ENCODE measurements at places on chromosomes 5 and 9.
A peak's percentile ranks its signal among the peaks of the same experiment; 100 is the strongest.

DNA sequence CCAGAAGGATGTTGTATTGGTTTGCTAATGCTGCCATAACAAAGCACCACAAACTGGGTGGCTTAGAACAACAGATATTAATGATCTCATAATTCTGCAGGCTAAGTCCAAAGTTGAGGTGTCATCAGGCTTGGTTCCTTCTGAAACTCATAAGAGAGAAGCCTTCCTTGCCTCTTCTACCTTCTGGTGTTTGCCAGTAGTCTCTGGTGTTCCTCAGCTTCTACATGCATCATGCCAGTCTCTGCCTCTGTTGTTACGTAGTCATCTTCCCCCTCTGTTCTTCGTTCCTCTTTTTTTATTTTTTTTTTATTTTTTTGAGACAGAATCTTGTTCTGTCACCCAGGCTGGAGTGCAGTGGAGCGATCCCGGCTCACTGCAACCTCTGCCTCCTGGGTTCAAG, 61.8 kb downstream of the LRRC70 start:
- no peak for DNase-seq

DNA sequence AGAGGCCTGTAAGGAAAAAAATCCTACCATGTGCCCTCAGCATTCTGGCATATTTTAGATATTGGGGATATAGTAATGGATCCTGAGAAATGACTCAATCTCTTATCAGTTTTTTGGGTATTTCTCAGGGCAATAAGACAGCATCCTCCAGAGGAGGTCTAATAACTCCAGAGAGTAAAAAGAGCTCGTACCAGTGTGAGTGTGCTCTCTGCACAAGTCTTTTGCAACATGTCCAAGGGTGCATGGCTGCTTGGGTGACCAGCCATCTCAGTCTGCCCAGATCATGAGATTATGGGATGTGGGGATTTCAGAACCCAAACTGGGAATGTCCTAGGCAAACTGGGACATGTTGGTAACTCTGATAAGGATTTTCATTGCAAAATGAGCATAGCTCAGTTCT, 15.3 kb downstream of the ASPN start:
- no peak for DNase-seq

DNA sequence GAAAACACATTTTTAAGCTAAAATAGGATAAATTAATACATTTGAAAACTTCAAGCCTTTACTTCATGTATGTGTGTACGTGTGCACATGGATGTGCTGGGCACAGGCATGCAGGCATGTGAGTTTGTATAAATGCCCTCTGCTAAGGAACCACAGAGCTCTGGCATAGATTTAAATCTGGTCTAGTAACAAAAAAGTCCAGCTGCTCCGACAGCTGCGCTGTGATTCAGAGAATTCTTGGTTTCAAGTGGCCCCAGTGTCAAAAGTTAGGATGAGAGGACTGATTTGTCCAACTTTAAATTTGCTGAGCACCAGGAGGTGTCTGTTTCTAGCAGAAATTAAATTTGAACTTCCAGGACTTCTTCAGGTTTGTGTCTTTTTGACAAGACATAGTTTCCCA, 203.7 kb upstream of the TUT7 start:
- DNase-seq: no peak

GRCh38 chr9:78923966-78924659, 627.2 kb downstream of the PSAT1 start:
- DNase-seq: no peak

GRCh38 chr5:126628102-126628501, 27.4 kb downstream of the PHAX start:
- no peak for DNase-seq

DNA sequence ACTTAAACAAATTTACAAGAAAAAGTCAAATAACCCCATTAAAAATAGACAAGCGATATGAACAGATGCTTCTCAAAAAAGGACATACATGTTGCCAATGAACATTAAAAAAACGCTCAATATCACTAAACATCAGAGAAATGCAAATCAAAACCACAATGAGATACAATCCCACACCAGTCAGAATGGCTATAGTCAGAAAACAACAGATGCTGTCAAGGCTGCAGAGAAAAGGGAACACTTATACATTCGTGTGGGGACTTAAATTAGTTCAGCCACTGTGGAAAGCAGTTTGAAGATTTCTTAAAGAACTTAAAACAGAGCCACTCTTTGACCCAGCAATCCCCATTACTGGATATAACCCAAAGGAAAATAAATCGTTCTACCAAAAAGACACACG, 10.8 kb downstream of the OR13F1 start:
- no peak for DNase-seq

- no peak for DNase-seq
Observed at GRCh38 chr5:110549301-110549700, 177.2 kb downstream of the TMEM232 start.

DNA sequence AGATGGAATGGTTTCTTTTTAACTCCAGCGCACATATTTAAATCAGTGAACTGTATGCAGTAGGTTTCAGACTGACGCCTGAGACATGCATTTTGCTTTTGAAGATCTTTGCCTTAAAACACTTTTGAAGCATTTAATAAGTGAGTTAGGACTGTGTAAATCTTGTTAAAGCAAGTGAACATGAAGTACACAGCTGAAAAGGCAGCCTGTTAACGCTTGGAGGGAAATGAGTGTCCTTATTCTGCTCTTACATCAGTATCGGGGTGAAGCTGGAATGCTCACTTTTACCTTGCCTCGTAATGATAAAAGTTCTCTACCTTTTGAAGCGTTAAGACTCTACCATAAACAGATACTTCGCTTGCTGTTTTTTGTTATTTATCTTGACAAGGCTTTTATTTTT, 552.2 kb downstream of the ZNF608 start:
- no peak for DNase-seq

DNA sequence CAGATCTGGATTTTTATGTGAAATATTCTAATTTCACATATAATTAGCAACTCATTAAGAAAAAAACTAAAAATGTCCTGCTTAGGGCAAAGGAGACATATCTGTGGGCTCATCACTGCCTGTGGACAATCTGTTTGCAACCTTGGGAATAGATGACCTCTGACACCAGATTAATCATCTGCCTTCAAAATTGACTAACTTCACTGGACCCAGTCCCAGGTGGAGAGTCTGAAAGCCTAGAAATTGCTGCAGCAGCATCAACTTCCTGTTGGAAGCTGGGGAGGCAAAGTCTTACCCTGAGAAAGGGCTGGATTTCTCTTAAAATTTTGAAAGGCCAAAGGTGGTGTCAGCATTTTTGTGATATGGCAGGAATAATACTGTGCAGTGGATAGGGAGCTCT, 76.3 kb upstream of the TNC start:
- DNase-seq: no peak

DNA sequence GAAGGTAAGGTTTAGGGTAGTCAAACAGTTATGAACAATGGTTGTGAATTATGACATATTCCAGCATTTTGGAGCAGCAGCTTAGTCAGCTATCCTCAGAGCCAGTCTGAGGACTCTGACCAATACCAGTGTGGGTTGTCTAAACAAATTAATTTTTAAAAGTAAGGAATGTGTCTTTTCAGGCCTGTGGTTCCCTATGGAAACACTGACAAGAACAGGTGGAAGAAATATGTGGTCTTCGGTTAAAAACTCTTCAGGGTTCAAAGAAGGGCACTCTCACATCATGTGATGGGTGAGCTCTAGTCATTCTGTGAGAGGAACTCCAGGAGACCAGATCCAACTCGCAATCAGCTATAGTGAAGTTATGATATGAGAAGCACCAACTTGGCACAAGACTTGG, 33.5 kb upstream of the ALDOB start:
- no peak for DNase-seq

DNA sequence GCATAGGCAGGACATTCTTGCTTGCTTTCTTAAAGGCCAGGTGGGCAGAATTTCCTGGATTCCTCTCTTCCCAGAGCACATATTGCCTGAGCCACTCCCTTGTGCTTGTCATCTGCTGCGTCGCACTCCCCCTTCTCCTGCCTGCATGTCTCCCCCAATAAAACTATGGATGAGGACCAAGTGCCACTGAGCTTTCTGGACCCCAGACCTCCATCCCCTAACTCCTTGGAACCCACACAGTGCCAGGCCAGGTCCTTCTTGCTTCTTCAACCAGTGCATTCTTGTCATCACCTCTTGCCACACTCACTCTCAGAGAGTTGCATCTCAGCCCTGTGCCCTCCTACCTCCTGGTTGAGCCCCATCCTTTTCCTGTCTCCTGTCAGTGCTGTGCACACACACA, 157.9 kb upstream of the PANK3 start:
- DNase-seq: no peak

- no peak for DNase-seq
Observed at GRCh38 chr5:40365342-40366330, 314.1 kb upstream of the PTGER4 start.

GRCh38 chr9:129463994-129464393, 156.9 kb downstream of the C9orf50 start:
- DNase-seq: no peak

- no peak for DNase-seq
Observed at GRCh38 chr5:62315376-62316175, 9.6 kb downstream of the KIF2A start.

GRCh38 chr5:78473751-78474150, 113.3 kb downstream of the SCAMP1 start:
- no peak for DNase-seq

- DNase-seq: no peak
Observed at GRCh38 chr9:119298076-119298853, 71.0 kb downstream of the BRINP1 start.

- peak; percentile 58 for DNase-seq
Observed at GRCh38 chr5:135462304-135462703, 10.2 kb upstream of the TIFAB start.

- no peak for DNase-seq
Observed at GRCh38 chr5:66882606-66883227, 286.5 kb downstream of the MAST4 start.

GRCh38 chr5:179268399-179268952, 76.8 kb downstream of the ADAMTS2 start:
- DNase-seq: no peak

GRCh38 chr5:173712609-173713175, 96.2 kb upstream of the BOD1 start:
- DNase-seq: no peak

- no peak for DNase-seq
Observed at GRCh38 chr5:62475072-62475471, 62.5 kb downstream of the IPO11 start.

DNA sequence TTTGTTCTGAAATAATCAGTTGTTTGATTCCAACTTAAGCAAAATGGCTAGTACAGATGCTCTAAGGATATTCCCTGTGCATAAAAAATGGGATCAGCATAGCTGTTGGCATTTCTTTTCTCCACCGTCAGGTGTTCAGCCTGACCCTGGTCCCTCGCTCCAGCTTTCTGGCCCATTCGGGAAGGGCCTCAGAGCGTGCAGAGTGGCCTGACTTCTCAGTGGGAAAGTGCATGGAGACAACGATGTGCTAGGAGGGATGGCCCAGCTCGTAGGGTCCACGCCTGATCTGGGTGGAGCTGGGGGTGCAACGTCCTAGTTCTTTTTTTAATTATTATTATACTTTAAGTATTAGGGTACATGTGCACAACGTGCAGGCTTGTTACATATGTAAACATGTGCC, 319.1 kb upstream of the IRX4 start:
- DNase-seq: no peak

DNA sequence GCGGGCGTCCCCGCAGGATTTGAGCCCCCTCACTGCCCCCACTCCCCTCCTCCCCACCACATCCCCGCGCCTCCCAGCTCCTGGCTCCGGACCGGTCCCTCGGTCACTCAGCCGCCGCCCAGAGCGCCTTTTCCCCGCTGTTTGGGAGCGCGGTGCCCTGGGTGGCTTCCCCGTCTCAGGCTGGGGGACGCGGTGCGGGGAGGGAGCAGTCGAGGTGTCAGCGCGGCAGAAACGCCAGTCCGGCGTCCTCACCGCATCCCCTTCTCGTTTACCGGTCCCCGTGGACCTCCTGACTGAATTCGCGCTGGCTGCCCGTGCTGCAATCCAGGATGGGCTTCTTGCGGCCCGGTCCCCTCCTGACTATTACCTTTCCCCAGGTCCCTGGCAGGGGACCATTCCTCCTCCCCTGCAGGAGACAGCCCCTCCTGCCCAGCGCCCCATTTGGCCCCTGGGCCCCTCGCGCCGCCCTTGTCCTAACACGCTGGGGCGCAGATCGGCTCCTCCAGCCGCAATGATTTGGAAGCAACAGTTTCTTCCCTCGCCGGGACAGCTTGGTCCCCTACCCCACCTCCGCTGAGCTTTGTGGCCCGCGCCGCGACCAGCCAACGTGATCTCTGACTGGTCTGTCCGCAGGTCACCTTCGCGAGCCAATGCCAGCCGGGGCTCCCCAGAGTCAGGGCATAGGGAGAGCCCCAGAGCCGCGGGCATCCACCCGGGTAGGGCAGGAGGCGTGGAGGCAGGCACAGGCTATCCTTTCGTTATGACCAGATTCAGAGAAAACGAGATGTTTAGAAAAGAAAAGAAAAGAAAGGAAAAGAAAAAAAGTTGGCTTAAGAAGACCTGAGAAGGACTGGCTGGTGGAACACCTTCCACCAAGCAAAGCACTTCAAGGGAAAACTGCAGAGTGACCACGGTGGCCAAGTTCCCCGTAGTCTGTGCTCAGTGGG, 1.2 kb downstream of the ANKRD33B start:
- no peak for DNase-seq
